Activated CD4-positive, alpha-beta memory T cell treated with anti-CD3 and anti-CD28 coated beads, Interleukin-2, amount 10 ng/mL, durations not matched to agents 7 days and 5 days (primary cell): ENCODE measurements at places on chromosomes 7 and 10. TPM values are rescaled to one million over a fixed set of nuclear protein-coding genes. Genes with fewer than 3 reads are reported as not detected.

- no peak for DNase-seq
- H3K36me3 ChIP-seq, result no peaks in the 10 kb centered on the region
- H3K4me1 ChIP-seq, result no peaks in the 10 kb centered on the region
- H3K4me3 ChIP-seq, result no peak overlapping the region
- H3K27ac ChIP-seq, result no peak overlapping the region
Measured at GRCh38 chr10:124117511-124117785, 24.1 kb upstream of the CHST15 start.

TMEM176A gene
- not detected for total RNA-seq

GRCh38 chr7:1951159-1951536, 281.1 kb downstream of the ELFN1 start:
- peak overlapping the region; percentile 58 for H3K27ac ChIP-seq
- H3K4me3 ChIP-seq, result no peak overlapping the region
- H3K27me3 ChIP-seq, result no peaks in the 10 kb centered on the region
- peaks cover 17% of the 10 kb centered on the region for H3K4me1 ChIP-seq
- DNase-seq, result peak; percentile 66
- no peaks in the 10 kb centered on the region for H3K36me3 ChIP-seq

TRIM73 gene
- total RNA-seq, result 8.5 TPM

BMPER gene
- total RNA-seq, result not detected

DNA sequence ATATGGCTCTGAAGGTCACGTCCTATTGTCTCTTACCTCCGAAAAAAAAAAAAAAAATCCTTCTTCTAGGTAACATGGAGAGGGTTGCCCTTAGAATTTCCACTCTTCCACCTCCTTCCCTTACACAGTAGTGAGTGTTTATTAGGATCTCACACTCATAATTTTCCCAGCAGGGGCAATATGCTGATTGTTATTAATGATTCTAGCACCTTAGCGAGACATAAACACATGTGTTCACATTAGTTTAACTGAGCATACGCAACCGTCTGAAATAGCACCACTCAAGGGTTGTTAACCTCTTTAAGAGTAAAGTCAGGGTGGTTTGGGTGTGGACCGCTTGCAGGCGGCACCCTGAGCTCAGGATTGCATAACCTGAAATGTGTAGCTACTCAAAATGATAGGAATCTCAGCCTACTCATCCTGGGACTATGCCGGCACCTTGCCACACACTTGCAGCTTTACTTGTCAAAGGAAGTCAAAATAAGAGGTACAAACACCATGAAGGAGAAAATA, 52.2 kb downstream of the CPEB3 start:
- peaks cover 27% of the 10 kb centered on the region for H3K27me3 ChIP-seq
- H3K4me1 ChIP-seq, result peaks cover 36% of the 10 kb centered on the region
- H3K27ac ChIP-seq, result no peak overlapping the region
- DNase-seq, result no peak

DNA sequence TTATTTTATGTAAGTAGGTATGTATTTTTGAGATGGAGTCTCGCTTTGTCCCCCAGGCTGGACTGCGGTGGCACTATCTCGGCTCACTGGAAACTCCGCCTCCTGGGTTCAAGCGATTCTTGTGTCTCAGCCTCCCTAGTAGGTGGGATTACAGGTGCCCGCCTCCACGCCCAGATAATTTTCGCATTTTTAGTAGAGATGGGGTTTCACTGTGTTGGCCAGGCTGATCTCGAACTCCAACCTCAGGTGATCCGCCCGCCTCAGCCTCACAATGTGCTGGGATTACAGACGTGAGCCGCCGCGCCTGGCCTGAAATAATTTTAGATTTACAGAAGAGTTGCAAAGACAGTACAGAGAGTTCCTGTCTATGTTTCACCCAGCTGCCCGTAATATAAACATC, 37.5 kb downstream of the PFKFB3 start:
- DNase-seq, result no peak
- no peak overlapping the region for H3K4me3 ChIP-seq
- no peak overlapping the region for H3K27ac ChIP-seq
- peaks cover 29% of the 10 kb centered on the region for H3K36me3 ChIP-seq

DNA sequence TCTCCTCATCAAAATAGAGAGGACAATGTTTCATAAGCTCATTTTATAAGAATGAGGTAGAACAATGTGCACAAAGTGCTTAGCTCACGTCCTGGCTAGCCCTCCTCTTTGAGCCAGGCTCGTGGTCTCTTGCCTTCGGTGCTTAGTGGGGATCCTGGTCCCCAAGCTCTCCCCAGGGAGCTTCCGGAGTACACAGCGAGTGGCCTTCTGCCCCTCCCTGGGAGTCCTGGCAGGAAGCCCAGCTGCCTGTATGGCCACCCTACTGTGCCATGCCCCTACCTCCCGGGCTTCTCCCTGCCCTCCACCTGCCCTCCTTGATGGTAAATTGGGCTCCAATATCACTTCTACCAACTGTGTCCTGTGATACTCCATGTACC, 868 bp downstream of the MYO1G start:
- peak overlapping the region; percentile 99 for H3K4me3 ChIP-seq
- no peak for DNase-seq
- peaks cover 77% of the 10 kb centered on the region for H3K36me3 ChIP-seq
- peaks cover 75% of the 10 kb centered on the region for H3K4me1 ChIP-seq
- H3K27me3 ChIP-seq, result no peaks in the 10 kb centered on the region
- peak overlapping the region; percentile 96 for H3K27ac ChIP-seq

CALHM3 gene
- 0.53 TPM for total RNA-seq
